Activated T-helper 2 cell treated with anti-CD3 and anti-CD28 coated beads, Interferon-gamma antibody, Interleukin-2, Interleukin-4, amounts not matched to agents 10 μg/mL and 5 μg/mL and 100 μg/mL, durations not matched to agents 14 hours and 24 hours and 36 hours (primary cell): ENCODE measurements at places on chromosomes 1 and 21.
A peak's percentile ranks its signal among the peaks of the same experiment; 100 is the strongest.

DNA sequence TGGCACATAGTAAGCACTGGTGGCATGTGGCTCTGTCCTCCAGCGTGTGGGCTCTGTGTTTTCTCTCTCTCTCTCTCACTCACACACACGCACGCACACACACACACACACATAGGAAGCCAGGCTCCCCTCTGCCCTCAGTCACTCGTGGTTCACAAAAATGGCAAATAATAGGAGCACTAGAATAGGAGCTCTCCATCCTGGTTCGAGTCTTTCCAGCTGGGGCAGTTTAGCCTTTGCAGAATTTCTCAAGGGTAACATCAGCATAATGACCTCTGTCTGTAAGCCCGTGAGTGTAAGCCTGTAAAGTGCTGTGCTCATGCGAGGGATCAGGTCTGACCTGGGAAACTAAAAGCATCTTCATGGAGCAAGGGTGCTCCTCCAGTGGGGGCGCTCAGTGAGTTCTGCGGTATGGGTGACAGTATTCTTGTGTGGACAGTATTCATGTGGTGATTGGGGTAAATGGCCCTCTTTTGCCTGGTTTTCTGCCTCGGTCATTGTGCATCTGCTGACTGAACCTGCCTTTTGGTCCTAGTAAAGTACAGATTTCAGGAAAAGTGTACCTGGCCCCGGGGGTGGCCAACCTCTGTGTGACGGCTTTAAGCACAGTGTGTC lies 842 bp upstream of the ZC3H12A start:
- DNase-seq: no peak
- H3K27me3 ChIP-seq: no peaks in the 10 kb centered on the region
- H3K4me3 ChIP-seq: peak overlapping the region; percentile 78
- H3K4me1 ChIP-seq: peaks cover 37% of the 10 kb centered on the region

DNA sequence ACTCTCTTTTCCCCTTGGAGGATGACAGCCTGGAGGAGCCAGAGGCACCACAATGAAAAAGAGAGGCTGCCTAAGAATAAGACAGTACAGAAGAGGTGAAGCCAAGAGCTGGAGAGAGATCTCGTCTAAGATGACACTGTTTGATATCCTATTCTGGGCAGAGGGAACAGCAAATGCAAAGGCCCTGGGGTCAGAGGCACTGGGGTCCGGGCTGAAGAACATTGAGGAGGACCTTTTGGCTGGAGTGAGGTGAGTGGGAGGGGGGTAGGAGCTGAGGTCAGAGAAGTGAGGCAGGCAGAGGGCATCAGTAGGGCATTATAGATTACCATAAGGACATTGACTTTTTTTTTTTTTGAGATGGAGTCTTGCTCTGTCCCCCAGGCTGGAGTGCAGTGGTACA lies 19.3 kb upstream of the TMEM51 start:
- no peak overlapping the region for H3K4me3 ChIP-seq
- H3K27ac ChIP-seq: no peak overlapping the region
- DNase-seq: no peak
- no peaks in the 10 kb centered on the region for H3K4me1 ChIP-seq

GRCh38 chr1:30061292-30062220 lies 661.8 kb downstream of the MATN1 start:
- no peaks in the 10 kb centered on the region for H3K4me1 ChIP-seq
- no peak for DNase-seq
- H3K27ac ChIP-seq: no peak overlapping the region
- H3K36me3 ChIP-seq: no peaks in the 10 kb centered on the region
- no peak overlapping the region for H3K4me3 ChIP-seq

DNA sequence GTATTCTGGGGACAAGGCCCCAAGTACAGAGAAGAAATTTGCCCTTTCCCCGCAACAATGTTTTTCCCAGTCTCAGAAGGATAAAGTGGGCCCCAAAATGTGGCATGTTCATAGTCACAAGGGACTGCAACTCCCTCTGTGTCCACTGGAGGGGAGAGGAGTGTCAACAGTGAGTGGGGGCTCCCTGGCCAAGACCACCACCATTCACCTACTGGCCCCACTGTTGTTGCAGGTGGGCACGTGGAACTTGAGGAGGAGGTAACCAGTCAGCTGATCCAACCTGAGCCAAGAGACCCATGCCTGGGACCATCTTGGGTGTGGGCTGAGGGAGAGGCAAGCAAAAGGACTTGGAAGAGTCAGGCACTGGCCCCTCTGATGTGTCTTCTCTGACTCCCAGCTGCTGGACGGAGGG lies 777 bp downstream of the NUDT17 start:
- H3K4me3 ChIP-seq: no peak overlapping the region
- peaks cover 31% of the 10 kb centered on the region for H3K36me3 ChIP-seq
- peaks cover 5% of the 10 kb centered on the region for H3K4me1 ChIP-seq
- DNase-seq: no peak
- no peaks in the 10 kb centered on the region for H3K27me3 ChIP-seq
- peak overlapping the region; percentile 19 for H3K27ac ChIP-seq

GRCh38 chr1:180262628-180263488 lies 32.8 kb downstream of the LHX4 start:
- H3K4me3 ChIP-seq: no peak overlapping the region
- no peaks in the 10 kb centered on the region for H3K4me1 ChIP-seq
- no peaks in the 10 kb centered on the region for H3K27me3 ChIP-seq
- no peak for DNase-seq
- H3K27ac ChIP-seq: no peak overlapping the region
- no peaks in the 10 kb centered on the region for H3K36me3 ChIP-seq

DNA sequence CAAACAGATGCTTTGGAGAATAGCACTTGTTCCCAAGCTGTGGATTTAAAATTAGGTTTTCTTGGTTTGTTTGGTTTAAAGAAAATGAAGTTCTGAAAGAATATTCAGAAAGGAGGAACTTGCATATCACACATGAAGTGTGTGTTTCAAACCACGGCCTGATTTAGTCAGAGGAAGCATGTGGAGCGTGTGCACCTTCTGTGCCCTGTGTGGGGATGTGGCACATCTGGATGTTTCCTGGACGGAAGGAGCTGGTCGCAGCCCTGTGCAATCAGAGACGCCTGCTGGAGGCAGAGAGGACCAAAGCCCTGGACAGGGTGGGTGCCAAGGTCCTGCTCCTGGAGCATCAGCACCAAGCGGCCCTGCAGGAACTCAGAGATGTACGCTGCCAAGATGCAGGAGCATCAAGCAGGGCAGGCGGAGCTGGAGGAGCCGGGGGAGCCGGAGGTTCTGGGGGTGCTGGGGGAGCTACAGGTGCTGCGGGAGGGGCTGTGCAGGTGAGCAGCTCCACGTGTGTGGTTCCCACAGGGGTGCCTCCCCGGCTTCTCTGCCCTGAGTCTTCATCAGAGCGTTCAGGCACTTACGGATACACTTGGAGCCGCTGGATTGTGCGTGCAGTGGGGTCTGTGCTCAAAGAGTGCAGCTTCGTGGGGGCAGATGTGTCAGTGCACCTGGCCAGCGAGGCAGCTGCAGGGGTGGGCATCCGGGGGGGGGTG lies 45.7 kb downstream of the PCNT start:
- H3K36me3 ChIP-seq: peaks cover 52% of the 10 kb centered on the region
- DNase-seq: no peak
- peaks cover 19% of the 10 kb centered on the region for H3K4me1 ChIP-seq
- peak overlapping the region; percentile 86 for H3K27ac ChIP-seq
- H3K27me3 ChIP-seq: no peaks in the 10 kb centered on the region

DNA sequence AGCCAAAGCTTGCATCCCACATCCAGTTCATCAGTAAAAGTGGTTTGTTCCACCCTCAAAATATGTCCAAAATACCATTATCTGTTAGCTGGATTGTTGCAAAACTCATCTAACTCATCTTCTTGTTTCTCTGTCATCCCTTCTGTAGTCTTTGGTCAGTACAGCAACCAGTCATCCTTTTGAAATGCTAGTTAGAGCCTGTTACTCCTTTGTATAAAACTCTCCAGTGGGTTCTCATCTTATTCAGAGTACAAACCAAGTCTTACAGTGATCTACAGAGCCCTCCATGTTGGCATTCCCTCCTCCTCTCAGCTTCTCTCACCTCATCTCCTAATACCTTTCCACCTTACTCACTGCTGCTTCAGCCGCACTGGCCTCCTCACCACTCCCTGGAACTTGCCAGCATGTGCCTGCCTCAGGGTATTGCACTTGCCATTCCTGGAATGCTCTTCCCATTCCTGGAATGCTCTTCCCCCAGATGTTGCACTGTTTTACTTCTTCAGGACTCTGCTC lies 70.6 kb downstream of the LAMC1 start:
- no peaks in the 10 kb centered on the region for H3K36me3 ChIP-seq
- no peak overlapping the region for H3K4me3 ChIP-seq
- H3K4me1 ChIP-seq: no peaks in the 10 kb centered on the region
- H3K27me3 ChIP-seq: peaks cover 11% of the 10 kb centered on the region

DNA sequence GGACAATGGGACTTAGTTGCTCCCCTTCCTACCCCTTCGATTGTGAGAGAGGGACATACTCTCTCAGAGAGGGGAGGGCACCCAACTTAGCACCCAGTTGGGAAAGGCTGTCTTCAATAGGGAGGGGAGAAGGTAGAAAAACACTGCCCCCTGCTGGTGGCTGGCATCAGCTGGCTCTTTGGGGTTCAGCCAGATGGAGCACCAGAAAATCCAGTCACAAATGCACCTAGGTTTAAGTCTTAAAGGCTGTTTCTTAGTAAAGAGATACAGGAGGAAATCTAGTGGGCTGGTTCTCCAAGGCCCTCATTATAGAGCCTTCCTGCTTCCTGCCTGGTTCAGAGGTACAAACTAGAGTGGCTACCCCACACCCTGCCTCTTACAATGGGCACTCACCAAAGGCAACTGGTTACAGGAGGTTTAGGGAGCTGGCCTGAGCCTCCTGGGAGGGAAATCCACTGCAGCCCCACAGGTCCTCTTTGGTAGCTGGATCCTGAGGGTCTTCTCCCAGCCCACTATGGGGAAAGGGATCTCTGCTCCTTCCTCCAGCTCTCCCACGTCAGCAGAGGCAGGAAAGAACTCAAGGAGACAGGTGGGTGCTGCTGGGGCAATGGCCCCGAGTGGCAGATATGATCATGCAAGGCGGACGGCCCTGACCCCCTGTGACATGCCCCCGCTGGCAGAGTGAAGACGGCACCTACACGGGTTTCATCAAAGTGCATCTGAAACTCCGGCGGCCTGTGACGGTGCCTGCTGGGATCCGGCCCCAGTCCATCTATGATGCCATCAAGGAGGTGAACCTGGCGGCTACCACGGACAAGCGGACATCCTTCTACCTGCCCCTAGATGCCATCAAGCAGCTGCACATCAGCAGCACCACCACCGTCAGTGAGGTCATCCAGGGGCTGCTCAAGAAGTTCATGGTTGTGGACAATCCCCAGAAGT lies 28.3 kb downstream of the EIF2D start:
- peak overlapping the region; percentile 98 for H3K27ac ChIP-seq
- peak; percentile 69 for DNase-seq
- peaks cover 81% of the 10 kb centered on the region for H3K4me1 ChIP-seq

DNA sequence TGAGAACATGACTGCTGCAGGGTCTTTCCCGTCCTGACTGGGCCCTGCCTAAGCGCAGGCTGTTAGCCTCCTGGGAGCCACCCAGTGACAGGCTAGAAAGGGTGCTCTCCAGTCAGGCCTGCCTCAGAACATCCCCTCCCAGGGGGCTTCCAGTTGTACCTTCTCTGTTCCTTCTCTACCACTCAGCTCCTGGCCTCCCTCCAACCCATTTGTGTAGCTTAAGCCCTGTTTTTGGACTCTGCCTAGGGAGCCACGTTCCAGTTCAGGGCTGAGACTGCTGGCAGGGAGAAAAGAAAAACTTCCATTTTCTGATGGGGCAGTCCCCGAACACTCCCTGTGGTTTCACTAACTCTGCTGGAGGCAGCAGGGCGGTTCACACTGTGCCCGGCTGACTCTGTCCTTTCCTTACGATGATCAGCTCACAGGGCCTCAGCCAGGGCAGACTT lies 15.3 kb upstream of the POU3F1 start:
- H3K4me3 ChIP-seq: no peak overlapping the region
- peaks cover 12% of the 10 kb centered on the region for H3K4me1 ChIP-seq
- H3K36me3 ChIP-seq: no peaks in the 10 kb centered on the region
- no peak overlapping the region for H3K27ac ChIP-seq
- no peaks in the 10 kb centered on the region for H3K27me3 ChIP-seq

- H3K27ac ChIP-seq: peak overlapping the region; percentile 95
- no peak for DNase-seq
Measured at GRCh38 chr1:155979597-155980343, 1.4 kb upstream of the ARHGEF2 start.

GRCh38 chr1:192639607-192640368 lies 3.8 kb downstream of the RGS13 start:
- no peak overlapping the region for H3K4me3 ChIP-seq
- H3K36me3 ChIP-seq: no peaks in the 10 kb centered on the region
- peaks cover 7% of the 10 kb centered on the region for H3K27me3 ChIP-seq

GRCh38 chr1:175597205-175597604 lies 146.2 kb downstream of the TNR start:
- peaks cover 15% of the 10 kb centered on the region for H3K27me3 ChIP-seq
- no peak for DNase-seq
- H3K36me3 ChIP-seq: no peaks in the 10 kb centered on the region
- no peak overlapping the region for H3K27ac ChIP-seq

GRCh38 chr1:189619682-189620332 lies 857.9 kb downstream of the BRINP3 start:
- H3K4me1 ChIP-seq: no peaks in the 10 kb centered on the region
- no peaks in the 10 kb centered on the region for H3K27me3 ChIP-seq
- no peak for DNase-seq
- no peak overlapping the region for H3K27ac ChIP-seq
- no peak overlapping the region for H3K4me3 ChIP-seq

- H3K27ac ChIP-seq: peak overlapping the region; percentile 43
- H3K27me3 ChIP-seq: no peaks in the 10 kb centered on the region
- H3K4me3 ChIP-seq: no peak overlapping the region
- H3K36me3 ChIP-seq: peaks cover 70% of the 10 kb centered on the region
Measured at GRCh38 chr1:7922301-7922700, 18.3 kb downstream of the TNFRSF9 start.

GRCh38 chr1:95352767-95353166 lies 118.8 kb downstream of the RWDD3 start:
- no peak overlapping the region for H3K27ac ChIP-seq
- DNase-seq: no peak
- no peak overlapping the region for H3K4me3 ChIP-seq
- H3K4me1 ChIP-seq: no peaks in the 10 kb centered on the region

- no peak overlapping the region for H3K27ac ChIP-seq
- DNase-seq: no peak
- H3K4me1 ChIP-seq: no peaks in the 10 kb centered on the region
- H3K27me3 ChIP-seq: no peaks in the 10 kb centered on the region
- no peaks in the 10 kb centered on the region for H3K36me3 ChIP-seq
- H3K4me3 ChIP-seq: no peak overlapping the region
Measured at GRCh38 chr21:28391938-28392849, 600.5 kb downstream of the LTN1 start.

- no peaks in the 10 kb centered on the region for H3K4me1 ChIP-seq
- no peak overlapping the region for H3K27ac ChIP-seq
- no peaks in the 10 kb centered on the region for H3K36me3 ChIP-seq
- H3K4me3 ChIP-seq: no peak overlapping the region
- DNase-seq: no peak
Measured at GRCh38 chr1:230002164-230002803, 64.8 kb upstream of the GALNT2 start.

GRCh38 chr1:92817986-92818764 lies 13.7 kb upstream of the RPL5 start:
- H3K27me3 ChIP-seq: peaks cover 40% of the 10 kb centered on the region
- no peak overlapping the region for H3K4me3 ChIP-seq
- DNase-seq: no peak
- no peaks in the 10 kb centered on the region for H3K36me3 ChIP-seq
- no peaks in the 10 kb centered on the region for H3K4me1 ChIP-seq
- H3K27ac ChIP-seq: no peak overlapping the region

- no peaks in the 10 kb centered on the region for H3K4me1 ChIP-seq
- H3K27me3 ChIP-seq: peaks cover 25% of the 10 kb centered on the region
- no peak for DNase-seq
- no peak overlapping the region for H3K4me3 ChIP-seq
- no peak overlapping the region for H3K27ac ChIP-seq
Measured at GRCh38 chr1:39497585-39497984, 6.1 kb downstream of the BMP8A start.

- no peak overlapping the region for H3K4me3 ChIP-seq
- no peaks in the 10 kb centered on the region for H3K27me3 ChIP-seq
- peaks cover 11% of the 10 kb centered on the region for H3K4me1 ChIP-seq
- no peak overlapping the region for H3K27ac ChIP-seq
Measured at GRCh38 chr1:22484706-22485345, 33.2 kb downstream of the ZBTB40 start.
